ENCODE measurements at places on chromosomes 2 and 18. TPM values are rescaled to one million over a fixed set of nuclear protein-coding genes. Genes with fewer than 3 reads are reported as not detected.

Gene BMP10
- total RNA-seq: not detected

Gene GPR75
- total RNA-seq: 1.4 TPM

Gene ELOA2
- total RNA-seq: not detected

Gene CCDC150
- 4.8 TPM for total RNA-seq

Gene SLC5A7
- total RNA-seq: not detected

Gene CDH2
- 32.4 TPM for total RNA-seq

Gene RGPD3
- 0.13 TPM for total RNA-seq

Gene PIEZO2
- total RNA-seq: 0.61 TPM

Gene TUBB8B
- not detected for total RNA-seq
